ENCODE measurements at places on chromosomes 4 and X. TPM values are rescaled to one million over a fixed set of nuclear protein-coding genes. Genes with fewer than 3 reads are reported as not detected.

CXCL11 gene
- 0.15 TPM for total RNA-seq

VCX gene
- not detected for total RNA-seq

PLCXD1 gene
- 9.1 TPM for total RNA-seq

SGMS2 gene
- total RNA-seq, result 114 TPM

C4orf50 gene
- total RNA-seq, result not detected

HMX1 gene
- not detected for total RNA-seq

ALG13 gene
- 39.7 TPM for total RNA-seq

BTK gene
- total RNA-seq, result 0.15 TPM

DMP1 gene
- not detected for total RNA-seq

QDPR gene
- 13.4 TPM for total RNA-seq

GAGE12F gene
- not detected for total RNA-seq

ETDA gene
- not detected for total RNA-seq

POU3F4 gene
- not detected for total RNA-seq

AMBN gene
- total RNA-seq, result not detected

ADGRL3 gene
- not detected for total RNA-seq

APLN gene
- total RNA-seq, result 0.87 TPM

P2RY8 gene
- total RNA-seq, result not detected

TASL gene
- total RNA-seq, result not detected

BANK1 gene
- total RNA-seq, result 0.44 TPM

CPXCR1 gene
- total RNA-seq, result not detected

NRK gene
- 0.17 TPM for total RNA-seq

CYLC1 gene
- not detected for total RNA-seq

SERPINA7 gene
- not detected for total RNA-seq

PRRG3 gene
- total RNA-seq, result 4.6 TPM

SLITRK4 gene
- 0.87 TPM for total RNA-seq

FMR1NB gene
- not detected for total RNA-seq

NXF3 gene
- not detected for total RNA-seq

XAGE1B gene
- total RNA-seq, result not detected

TRPC5OS gene
- total RNA-seq, result under 0.01 TPM

TRIM75 gene
- not detected for total RNA-seq

REELD1 gene
- total RNA-seq, result not detected

POLN gene
- total RNA-seq, result 5.3 TPM
